Cerebellar nuclear complex (tissue), 1 donor: ENCODE measurements at places on chromosomes 2 and 18.

GRCh38 chr2:18084376-18084775 lies 205.9 kb downstream of the KCNS3 start:
- DNase-seq, result no peak

DNA sequence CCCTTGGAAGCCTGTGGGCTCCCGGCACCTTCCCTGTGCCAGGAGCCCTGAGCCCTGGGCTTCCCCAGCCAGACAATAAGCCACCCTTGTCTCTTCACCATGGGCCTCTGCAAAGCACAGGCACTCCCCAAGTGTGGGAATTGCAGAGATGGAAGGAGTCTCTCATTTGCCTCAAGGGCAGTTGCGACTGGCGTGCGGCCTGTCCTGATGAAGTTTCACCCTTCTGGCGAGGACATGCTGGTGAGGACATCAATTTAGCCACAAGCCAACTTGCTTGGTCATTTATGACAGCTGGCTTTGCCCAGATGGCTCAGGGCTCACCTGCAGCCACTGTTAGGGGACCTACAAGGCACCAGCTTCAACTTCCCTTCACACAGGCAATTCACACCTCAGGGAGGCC lies 180.2 kb downstream of the ANAPC1 start:
- DNase-seq, result no peak

GRCh38 chr2:120976501-120977307 lies 241.0 kb downstream of the GLI2 start:
- DNase-seq, result no peak

DNA sequence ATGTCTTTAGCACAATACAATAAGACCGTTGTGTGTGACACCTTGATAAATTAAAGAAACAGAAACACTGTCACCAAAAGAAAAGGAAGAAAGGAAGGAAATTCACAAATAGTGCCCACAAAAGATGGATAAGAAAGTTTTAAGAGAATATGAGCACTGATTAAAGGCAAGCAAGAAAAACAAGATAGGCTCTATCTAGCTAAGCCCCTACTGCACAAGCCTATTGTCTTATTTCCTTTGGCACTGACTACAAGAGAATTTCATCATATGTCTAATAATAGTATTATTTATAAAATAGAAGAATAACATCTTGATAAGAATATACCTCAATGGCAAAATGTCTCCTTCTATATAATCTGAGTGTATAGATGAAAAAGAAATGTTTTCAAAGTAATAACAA lies 335.7 kb downstream of the NCKAP5 start:
- no peak for DNase-seq

DNA sequence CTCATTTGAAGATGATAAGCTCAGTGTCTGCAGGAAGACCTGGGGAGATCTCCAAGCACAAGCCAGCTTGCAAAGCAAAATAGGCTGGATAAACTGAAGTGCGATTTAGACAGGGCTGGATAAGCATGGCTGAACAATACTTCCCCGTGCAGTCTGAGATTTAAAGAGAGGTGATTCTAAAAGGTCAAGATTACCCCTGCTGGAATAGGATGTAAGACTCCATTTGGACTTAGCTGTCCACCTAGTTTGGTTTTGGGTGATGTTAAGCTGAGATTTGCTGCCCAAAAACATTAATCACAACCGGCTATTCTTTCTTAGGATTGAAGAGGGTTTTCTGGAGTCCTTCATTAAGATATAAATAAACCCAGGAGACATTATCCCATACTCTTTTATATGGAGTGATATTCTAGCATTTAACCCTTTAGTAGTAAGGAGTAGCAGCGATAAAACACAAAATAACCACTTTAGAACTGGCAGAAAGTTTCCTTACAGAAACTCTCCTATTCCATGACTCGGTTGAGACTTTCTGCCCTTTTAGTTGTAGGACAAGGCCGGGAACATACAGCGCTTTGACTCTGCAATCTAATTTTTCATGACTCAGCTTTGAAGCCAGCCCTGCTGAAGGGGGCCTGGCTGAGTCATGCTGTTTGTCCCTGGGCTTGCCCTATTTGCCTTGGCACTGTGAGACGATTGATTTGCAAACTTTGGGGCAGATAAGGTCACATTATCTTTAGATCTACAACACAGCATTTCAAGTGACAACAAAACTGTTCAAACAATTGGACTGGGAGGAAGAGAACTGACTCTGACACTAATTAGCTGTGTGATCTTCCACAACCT lies 238.2 kb downstream of the GCA start:
- no peak for DNase-seq

- DNase-seq, result no peak
Observed at GRCh38 chr2:199869653-199870052, 18.7 kb upstream of the FTCDNL1 start.
